ENCODE measurements at places on chromosomes 11 and 22.

DNA sequence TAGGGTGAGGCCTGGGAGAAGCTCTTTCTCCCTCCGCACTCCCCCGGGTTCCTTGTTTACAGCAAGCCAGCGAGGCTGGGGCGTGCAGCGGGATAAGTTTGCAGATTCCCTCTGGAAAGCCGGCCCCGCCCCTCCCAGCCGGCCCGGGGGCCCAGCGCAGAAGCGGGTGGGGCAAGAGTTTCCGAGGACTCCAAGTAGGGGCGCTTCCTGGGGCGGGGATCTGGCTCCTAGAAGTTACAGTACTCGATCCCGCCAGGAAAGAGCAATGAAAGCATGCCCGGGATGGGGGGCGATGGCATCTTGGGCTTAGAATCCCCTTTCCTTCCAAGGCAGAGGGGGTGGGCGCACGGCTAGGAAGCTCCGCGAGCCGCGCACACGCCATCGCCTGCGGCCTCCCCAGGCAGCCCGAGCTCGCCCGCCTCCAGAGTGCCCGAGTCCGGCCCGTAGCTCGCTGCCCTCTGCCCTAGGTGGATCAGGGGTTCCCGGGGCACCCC, 385 bp downstream of the TST start:
- no peak for DNase-seq

GRCh38 chr11:34523053-34523452, 9.5 kb upstream of the ELF5 start:
- no peak for DNase-seq

- no peak for DNase-seq
These were observed 8.5 kb downstream of the ST14 start for GRCh38 chr11:130168105-130168504.

GRCh38 chr11:83970061-83970671, 684.0 kb upstream of the CCDC90B start:
- DNase-seq: no peak

DNA sequence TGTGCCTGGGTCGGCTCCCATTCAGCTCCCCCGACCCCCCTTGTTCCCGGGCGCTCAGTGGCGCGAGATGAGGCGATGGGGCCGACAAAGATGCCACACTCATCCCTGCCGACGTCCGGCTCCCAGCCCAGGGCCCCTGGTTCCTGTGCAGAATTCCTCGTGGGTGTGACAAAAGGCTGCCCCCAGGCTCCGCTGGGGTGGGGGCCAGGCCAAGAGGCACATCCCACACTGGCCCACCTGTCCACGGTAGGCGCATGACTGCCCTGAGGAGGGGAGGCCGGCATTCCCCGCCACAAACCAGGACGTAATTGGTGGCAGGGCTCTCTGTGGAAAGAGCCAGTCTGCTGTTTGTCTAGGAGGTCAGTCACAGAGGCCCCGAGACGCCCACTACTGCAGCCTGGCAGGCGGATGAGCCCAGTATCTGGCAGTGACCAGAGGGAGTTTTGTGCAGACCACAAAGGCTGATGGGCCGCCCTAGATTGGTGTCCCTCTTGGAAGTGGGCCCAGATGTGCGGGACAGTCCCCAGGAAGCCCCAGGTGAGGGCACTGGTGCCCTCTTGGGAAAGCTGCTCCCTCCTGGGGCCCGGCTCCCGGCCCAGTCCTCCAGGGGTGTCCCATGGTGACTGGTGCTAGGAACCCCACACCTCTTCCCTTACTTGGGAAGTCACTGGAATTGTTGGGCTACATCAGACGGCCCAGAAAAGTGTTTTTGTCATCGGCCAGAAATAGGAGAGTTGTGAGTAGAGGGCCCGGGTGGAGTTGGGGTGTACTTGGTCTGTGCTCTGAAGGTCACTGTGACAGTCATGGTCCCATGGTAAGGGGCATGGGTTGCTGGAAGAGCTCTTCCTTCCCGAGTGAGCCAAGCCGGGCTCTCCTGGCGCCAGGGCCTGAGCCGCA, 5.8 kb downstream of the CCND1 start:
- DNase-seq: no peak

DNA sequence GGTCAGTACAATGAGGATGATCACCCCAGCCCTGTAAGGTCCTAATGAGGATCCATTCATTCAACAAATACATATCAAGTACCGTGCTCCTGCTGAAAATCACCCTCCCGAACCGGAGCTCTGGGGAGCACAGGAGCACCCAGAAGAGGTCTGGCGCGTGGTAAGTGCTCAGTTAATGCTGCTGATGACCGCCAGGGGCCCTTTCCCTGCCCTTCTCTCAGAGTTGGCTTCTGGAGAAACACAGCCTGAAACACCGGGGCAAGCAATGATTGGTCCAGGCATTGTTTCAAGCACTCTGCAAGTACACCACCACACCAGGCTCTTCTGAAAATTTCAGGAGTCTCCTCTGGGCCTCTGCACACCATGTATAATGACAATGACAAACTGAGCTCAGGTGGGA, 3.8 kb upstream of the CCDC86 start:
- no peak for DNase-seq

GRCh38 chr11:78691215-78691614, 116.6 kb upstream of the NARS2 start:
- DNase-seq: no peak

Measured in NCI-H510A (cell line).